Activated T-cell treated with anti-CD3 and anti-CD28 coated beads for 4 hours (primary cell): ENCODE measurements at places on chromosomes 2 and 18.

GRCh38 chr2:145739681-145740080 is 1219.8 kb upstream of the ZEB2 start:
- DNase-seq: no peak

- no peak for DNase-seq
Measured at GRCh38 chr2:120323214-120323613, 22.7 kb upstream of the INHBB start.

- no peak for DNase-seq
Measured at GRCh38 chr18:49698525-49699025, 114.8 kb downstream of the ACAA2 start.

DNA sequence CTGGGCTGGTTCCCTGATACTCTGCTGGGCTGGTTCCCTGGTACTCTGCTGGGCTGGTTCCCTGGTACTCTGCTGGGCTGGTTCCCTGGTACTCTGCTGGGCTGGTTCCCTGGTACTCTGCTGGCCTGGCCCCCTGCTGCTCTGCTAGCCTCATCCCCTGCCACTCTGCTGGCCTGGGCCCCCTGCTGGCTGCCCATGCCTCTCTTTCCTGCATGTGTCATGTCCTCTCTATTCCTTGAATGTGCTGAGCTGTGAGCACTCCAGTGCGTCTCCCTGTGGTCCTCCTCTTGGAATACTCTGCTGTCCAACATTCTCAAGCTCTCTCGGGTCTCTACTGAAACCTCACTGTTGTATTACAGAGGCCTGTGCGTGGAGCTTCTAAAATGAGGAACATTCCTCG is 216.3 kb downstream of the RNF144A start:
- DNase-seq: no peak

- no peak for DNase-seq
Measured at GRCh38 chr2:223052548-223053483, 826 bp downstream of the KCNE4 start.

DNA sequence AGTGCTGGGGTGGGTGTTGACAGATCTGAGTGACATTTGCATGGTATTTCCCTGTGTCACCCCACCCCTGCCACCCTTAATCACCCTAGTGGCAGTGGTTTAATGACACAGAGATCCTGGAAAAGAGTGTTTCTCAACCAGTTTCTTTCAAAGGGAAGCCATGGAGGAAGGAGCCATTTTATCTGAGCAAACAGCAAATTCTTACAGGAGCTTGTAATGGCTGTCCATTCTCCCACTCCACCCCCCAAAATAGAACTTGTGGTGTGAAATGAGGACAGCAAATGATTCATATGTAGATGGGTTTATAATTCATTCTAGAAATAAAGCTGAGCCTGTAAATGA is 51.5 kb downstream of the CDC42EP3 start:
- no peak for DNase-seq

DNA sequence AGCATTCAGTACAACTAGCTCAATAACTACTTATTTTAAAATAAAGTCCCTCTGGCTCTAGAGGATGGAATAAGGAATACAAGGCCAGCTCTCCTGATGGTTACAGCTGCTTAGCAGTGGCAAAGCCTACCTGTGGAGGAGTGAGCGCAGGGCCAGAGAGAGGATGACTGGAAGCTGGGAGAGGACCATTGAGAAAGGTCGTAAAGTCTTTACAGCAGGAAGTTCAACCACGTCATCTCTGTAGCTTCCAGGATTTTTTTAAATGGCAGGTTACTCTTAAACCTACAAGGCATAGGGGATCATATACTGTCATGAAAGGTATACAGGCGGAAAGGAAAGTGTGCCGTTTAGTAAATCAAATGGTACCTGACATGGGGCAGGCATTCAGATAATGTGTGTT is 26.3 kb downstream of the ANXA4 start:
- DNase-seq: no peak

GRCh38 chr2:31378389-31378788 is 36.2 kb downstream of the XDH start:
- no peak for DNase-seq

DNA sequence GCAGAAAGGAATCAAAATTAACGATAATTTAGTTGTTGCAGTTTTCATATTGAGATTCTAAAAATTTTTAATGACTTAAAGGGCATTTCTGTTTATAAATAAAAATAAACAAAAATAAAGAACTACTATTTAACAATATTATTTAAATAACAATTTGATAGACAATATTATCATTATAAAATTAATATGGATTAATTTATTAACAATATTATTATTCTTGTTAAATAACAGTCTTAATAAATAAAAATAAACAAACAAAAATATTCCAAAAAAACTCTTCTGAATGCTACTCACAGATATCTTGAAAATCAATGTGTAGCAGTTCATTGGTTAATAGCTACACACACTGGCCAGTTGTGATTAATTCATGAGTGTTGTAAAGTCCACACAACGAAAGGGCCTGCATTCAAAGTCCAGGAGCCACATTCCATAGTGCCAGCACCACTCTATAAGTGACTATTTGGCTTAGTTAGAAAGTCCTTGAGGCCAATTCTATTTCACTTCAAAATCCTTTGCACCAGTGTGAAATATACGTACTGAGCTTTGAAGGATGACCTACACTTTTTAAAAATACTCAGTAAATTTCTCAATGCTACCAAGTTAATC is 117.1 kb downstream of the ZNF521 start:
- DNase-seq: no peak

DNA sequence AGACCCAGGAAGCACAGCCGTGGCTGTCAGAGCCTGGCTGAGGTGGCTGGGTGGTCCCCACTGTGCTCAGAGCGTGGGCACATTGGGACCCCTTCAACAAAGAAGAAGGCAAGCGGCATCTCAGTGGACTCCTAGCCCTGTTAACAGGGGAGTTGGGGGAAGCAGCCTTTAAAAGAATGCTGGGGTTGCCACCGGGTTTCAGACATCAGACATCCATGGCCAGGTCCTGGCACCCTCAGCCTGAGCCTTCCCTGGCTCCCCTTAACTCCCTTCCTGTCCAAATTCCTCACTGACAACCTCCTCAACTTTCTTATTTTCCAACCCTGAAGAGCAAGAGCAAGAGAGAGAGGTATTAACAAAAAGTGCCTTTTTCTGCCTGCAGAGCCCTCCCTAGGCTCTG is 24.8 kb upstream of the GNAL start:
- no peak for DNase-seq

DNA sequence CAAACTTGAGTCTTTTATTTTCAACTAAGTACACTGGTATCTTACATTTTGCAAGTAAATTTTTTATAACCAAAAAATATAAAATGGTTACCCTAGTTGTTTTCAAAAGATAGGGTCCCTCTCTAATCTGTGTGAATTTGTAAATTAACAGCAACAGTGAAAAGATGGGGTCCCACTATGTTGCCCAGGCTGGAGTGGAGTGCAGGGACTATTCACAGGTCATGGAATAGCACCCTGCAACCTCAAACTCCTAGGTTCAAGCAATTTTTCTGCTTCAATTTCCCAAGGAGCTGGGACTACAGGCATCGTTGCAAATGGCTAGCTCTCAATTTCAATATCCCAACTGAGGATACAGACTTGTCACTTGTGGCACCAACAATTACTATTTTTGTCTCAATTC is 12.1 kb downstream of the CCT4 start:
- no peak for DNase-seq

DNA sequence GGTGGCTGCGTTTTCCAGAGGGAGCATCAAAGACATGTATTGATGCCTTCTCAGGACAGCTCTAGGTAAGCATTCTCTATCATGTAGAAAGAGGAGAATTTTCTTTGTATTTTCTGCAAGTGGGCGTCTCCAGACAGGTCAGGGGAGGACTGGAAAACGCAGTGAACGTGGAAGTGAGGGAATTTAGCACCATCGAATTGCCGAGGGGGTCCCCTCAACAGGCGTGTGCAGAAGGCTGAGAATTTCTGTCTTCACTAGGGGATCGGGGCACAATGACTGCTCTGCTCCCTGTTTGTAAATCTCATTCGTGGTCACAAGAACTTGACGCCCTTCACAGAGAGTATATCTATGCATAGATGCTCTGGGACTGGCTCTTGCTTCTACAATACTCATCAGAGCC is 5.0 kb upstream of the NTSR2 start:
- DNase-seq: no peak

- peak; percentile 3 for DNase-seq
Measured at GRCh38 chr18:13540477-13541182, 185.7 kb downstream of the FAM210A start.

DNA sequence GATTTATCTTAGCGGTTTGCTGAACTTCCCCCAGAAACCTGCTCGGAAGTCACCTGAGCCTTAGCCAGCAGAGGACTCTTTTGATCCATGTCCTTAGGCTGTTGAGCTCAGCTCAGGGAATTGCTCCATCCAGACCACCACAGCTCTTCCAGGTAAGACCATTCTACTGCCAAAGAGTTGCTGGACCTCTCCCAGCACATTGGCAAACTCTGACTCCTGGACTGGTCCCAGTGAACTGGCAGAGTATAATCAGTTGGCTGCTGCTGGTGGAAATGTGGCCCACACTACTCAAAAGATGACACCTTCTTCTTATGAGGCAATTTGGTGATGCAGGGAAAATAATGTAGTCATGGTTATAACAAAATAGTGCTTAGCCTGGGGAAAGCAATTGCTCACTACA is 308.8 kb upstream of the FIGN start:
- no peak for DNase-seq

GRCh38 chr18:35490894-35491699 is 6.7 kb downstream of the INO80C start:
- DNase-seq: no peak

- no peak for DNase-seq
Measured at GRCh38 chr2:116737951-116738350, 1076.5 kb upstream of the DDX18 start.

- DNase-seq: no peak
Measured at GRCh38 chr2:49490710-49491109, 336.4 kb upstream of the FSHR start.

GRCh38 chr2:138495384-138495783 is 6.2 kb upstream of the SPOPL start:
- no peak for DNase-seq

GRCh38 chr2:133266926-133267590 is 301.2 kb downstream of the NCKAP5 start:
- no peak for DNase-seq

DNA sequence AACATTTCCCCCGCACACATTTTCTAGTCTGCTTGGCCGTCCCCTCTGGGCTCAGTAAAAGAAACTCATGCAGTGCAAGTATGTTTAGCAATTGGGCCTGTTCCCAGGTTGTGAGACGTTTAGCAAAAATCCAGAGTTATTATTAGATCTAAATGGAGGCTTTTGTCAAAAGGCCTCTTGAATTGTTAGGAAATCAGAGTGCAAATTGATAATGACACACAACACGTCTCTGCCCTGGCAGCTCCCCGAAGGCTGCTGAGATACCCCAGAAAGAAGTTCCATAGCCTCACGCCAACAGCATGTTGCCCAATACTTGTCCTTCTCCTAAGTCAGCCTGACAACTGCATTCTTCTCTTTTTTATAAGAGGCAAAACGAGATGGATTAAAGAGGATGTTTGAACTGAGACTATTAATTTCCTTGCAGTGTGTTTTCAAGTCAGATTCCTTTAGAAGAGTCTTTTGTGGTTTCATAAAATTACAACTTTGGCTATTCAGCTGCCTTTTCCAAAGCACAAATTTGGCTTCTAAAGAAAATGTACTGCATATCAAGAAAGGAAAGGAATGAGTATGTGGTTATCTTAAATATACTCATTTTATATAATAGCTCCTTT is 202.2 kb downstream of the TRIB2 start:
- DNase-seq: no peak

- no peak for DNase-seq
Measured at GRCh38 chr2:195212586-195212985, 444.4 kb upstream of the SLC39A10 start.

DNA sequence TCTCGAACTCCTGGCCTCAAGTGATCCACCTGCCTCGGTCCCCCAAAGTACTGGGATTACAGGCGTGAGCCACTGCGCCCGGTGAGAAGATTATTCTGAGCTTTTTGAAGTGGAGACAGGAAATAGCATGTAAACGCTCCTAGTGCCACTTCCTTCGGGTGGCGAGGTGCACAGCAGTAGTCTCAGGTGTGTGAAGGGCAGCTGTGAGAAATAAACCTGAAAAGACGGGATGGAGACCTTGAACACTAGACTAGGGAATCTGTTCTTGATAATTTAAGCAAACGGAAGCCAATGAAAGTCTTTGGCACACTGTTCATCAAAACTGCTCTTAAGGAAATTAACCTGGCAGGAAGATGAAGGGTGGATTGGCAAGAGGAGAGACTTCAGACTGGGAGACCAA is 439 bp upstream of the PLEKHH2 start:
- no peak for DNase-seq
